Activated naive CD4-positive, alpha-beta T cell treated with anti-CD3 and anti-CD28 coated beads for 36 hours (primary cell): ENCODE measurements at places on chromosomes 13 and 19.

DNA sequence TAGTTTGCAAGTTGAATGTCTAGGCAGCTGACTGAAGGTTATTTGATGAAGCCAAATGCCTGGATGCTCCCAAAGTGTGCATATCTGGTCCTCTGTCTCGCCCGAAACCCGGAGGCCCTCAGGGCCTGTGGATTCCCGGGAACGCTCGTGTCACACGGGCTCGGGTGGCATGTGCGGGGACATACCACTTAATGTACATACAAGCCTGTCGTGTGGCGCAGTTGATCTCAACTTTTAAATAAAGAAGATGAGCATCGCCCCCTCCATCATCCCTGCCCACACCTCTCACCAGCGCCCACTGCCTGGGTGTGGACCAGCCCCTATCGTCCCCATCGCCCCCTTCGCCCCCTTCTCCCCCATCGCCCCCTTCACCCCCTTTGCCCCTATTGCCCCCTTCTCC is 33.9 kb downstream of the ATP11A start:
- DNase-seq, result no peak

DNA sequence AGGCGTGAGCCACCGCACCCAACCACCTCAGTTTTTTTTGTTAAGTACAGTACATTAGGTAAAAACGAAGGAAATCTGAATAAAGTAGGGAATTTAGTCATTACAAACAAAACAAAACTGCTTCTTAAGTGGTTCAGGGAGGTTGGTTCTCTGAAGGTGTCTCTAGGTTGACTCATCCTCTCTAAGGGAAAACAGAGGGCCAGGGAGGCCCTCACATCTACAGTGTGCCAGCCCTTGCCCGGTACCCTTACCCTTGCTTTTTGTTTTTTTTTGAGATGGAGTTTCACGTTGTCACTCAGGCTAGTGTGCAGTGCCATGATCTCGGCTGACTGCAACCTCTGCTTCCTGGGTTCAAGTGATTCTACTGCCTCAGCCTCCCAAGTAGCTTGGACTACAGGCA is 17.2 kb upstream of the JUND start:
- peak; percentile 66 for DNase-seq

DNA sequence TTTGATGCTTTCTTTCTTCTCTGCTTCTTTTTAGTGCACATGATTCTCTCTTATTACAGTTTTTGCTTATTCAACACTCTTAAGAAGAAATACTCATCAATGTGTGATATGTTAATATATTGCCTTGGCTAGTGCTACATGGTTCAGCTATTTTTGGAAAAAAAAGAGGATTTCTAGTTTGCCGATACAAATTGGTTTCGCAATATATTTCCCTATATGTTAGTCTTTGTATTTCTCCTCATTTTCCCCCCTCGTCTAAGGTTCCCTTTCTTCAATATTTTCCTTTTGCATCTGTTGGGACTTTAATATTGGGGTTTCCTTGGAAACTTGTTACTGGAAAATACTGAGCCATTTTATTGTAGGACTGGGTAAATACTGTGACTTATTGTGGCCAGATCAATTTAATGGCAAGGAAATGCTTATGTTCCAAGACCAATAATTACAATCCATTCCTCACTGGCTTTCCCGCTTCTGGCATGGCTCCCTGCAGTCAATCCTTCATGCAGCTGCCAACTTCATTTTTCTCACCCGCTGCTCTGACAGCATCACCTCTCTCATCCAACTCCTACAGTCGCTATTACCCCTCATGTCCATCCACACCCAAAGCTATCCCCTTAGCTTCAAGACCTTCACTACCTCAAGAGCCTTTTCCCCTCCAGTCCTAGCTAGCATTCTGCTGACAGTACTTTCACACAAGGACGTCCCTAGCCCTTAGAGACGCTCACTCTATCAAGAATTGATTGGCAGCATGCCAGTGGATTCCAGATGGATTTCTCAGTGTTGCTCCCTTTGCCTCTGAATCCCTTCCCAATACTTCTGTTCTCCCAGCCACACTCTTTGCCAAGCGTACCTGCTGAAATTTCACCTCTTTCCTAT is 280.1 kb upstream of the TMTC4 start:
- no peak for DNase-seq

DNA sequence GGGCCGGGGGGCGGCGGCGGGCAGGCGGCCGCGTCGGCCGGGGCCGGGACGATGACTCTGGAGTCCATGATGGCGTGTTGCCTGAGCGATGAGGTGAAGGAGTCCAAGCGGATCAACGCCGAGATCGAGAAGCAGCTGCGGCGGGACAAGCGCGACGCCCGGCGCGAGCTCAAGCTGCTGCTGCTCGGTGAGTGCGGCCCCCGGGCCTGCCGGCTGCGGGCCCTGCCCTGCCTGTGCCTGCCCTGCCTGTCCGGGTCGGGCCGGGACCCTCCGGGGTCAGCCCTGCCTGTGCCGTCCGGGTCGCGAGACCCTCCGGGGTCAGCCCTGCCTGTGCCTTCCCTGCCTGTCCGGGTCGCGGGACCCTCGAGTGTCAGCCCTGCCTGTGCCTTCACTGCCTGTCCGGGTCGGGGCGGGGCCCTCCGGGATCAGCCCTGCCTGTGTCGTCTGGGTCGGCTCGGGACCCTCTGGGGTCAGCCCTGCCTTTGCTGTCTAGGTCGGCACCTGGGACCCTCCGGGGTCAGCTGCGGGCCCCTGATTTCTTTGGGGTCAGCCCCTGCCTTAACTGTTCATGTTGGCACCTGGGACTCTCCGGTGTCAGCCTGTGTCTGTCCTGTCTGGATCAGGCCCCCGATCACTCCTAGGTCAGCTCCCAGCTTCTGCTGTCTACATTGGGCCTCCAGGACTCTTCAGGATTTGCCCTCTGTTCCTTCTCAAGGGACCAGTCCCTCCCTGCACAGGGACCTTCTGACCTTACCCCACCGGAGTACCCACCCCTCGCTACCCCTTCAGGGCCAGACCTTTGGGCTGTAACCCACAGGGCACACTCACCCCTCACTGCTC is 659 bp downstream of the GNA11 start:
- DNase-seq, result peak; percentile 59

GRCh38 chr13:28579322-28579721 is 79.6 kb upstream of the POMP start:
- DNase-seq, result no peak

DNA sequence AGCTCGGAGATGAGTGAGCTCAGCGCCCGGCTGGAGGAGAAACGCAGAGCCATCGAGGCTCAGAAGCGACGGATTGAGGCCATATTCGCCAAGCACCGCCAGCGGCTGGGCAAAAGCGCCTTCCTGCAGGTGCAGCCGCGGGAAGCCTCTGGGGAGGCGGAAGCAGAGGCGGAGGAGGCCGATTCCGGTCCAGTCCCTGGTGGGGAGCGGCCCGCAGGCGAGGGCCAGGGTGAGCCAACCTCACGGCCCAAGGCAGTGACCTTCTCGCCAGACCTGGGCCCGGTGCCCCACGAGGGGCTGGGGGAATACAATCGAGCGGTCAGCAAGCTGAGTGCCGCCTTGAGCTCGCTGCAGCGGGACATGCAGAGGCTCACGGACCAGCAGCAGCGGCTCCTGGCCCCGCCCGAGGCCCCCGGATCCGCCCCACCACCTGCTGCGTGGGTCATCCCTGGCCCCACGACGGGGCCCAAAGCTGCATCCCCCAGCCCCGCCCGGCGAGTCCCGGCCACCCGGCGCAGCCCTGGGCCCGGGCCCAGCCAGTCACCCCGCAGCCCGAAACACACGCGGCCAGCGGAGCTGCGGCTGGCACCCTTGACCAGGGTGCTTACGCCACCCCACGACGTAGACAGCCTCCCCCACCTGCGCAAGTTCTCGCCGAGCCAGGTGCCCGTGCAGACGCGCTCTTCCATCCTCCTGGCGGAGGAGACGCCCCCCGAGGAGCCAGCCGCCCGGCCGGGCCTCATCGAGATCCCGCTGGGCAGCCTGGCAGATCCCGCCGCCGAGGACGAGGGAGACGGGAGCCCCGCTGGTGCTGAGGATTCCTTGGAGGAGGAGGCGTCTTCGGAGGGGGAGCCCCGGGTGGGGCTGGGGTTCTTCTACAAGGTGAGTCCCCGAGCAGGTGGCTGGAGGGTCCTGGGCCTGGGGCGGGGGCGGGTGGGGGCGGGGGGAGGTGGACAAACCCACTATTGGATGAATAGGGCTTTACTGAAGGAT is 16.8 kb downstream of the XAB2 start:
- no peak for DNase-seq

DNA sequence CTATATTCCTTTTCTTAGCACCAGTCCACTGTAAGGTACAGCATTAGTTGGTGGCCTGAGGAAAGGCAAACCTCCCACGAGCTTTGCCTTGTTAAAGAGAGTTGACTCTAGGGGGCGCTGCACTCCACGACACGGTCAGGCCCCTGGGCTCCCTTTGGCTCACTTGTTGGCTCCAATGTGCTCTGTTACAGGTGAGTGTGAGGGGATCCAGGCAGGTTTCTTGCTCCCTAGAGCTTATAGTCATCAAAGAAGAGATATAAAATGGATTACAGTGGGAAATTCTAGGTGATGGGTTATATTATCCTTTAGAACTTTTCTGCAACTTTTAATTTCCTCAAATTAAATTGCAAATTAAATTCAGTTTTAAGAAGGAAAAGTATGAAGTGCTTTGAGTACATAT is 3.7 kb downstream of the WDR87 start:
- DNase-seq, result peak; percentile 94

DNA sequence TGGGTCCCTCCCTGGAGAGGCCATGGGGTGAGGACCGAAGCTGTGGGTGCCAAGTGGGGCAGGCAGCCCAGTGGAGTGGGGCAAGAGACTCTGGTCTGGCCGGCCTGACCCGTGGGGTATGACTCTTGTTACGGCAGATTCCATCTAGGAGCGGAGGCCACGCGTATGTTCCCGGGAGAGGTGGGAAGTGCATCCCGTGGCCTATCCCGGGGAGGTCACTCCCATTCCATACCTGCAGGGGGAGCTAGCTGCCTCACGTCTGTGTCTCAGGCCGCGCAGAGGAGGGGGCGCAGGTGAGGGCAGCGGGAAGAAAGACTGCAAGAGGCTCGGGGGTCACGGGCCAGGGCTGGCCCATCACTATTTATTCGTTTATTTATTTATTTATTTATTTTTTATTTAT is 4.9 kb downstream of the CSNK1G2 start:
- DNase-seq, result peak; percentile 52

DNA sequence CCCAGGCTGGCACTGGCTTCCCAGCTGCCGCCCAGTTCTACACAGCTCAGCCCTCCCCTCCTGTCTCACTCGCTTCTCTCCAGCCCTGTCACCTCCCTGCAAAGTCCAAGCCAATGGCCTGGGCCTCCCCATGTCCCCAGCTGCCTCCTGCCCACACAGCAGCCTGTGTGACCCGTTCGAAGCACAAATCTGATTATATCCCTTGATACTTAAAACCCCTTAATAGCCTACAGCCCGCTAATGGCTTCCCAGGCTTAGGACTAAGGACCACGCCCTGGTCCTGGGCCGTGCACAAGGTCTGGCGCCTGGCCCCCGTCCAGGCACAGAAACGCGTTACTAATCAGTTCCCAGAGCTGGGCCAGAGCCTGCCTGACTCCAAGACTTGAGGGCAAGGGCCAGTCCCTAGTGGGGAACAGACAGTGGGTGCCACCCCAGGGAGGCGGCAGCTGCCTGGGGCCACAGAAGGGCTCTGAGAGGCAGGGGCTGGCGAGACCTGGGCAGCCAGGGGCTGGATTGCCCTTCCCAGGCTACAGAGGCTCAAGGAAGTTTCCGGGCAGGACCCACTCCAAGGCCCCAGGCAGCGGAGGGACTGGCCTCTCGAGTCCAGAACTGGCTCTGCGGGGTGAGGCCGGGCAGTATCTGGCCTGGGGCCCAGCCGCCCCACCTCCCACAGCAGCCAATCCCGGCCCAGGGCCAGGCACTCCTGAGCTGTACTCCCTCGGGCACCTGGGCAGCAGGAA is 10.4 kb downstream of the XAB2 start:
- no peak for DNase-seq

GRCh38 chr13:23817830-23818229 is 71.4 kb downstream of the MIPEP start:
- DNase-seq, result no peak

DNA sequence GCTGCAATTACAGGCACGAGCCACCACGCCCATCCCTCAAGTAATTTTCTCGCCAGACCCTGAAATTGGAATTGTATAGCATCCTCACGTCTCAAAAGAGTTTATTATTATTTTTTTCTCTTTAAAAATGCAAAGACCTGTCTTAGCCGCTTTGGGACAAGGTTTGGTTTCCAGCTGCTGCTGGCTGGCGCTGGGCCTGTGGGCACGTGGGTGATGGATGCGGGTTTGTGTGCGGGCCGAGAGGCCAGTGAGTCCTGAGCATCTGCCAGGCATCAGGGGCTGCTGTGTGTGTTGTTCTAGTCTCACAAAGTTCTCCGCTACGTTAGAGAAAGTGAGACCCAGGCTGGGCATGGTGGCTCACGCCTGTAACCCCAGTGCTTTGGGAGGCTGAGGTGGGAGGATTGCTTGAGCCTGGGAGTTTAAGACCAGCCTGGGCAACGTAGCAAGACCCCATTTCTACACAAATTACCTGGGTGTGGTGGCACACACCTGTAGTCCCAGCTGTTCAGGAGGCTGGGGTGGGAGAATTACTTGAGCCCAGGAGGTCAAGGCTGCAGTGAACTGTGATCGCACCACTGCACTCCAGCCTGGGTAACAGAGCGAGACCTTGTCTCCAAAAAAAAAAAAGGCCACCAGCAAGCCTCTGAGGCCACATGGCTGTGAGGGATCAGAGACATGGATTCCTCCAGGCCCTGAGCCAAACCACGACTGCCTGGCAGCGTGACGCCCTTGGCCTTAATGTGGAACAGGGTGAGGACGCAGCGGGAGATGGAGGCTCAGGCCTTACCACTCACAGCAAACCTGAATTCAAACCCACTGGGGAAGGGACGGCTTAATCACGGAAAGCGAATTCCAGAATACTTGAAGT is 4.7 kb upstream of the TMPRSS9 start:
- no peak for DNase-seq

DNA sequence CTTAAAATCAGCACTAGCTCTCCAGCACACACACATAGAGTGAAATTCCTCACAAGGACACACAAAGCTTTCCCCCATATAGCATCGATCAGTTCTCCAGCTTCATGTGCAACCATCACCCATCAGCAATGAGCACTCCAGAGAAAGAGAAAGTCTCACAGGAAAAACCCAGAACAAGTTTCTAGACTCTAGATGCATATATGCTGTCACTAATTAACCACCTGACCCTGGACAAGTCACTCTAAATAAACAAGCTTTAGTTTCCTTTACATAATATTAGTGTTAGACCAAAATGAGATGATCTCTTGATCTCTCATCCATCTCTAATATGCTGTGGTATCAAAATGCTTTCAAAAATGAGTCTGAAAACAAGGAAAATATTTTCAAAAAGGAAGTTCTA is 81.2 kb downstream of the TBC1D4 start:
- no peak for DNase-seq

GRCh38 chr19:10568062-10568825 is 535 bp downstream of the CDKN2D start:
- DNase-seq, result peak; percentile 75

GRCh38 chr19:19308373-19308772 is 11.9 kb downstream of the SUGP1 start:
- DNase-seq, result no peak

- DNase-seq, result no peak
These were observed 49.1 kb downstream of the TBC1D4 start for GRCh38 chr13:75432811-75433244.

DNA sequence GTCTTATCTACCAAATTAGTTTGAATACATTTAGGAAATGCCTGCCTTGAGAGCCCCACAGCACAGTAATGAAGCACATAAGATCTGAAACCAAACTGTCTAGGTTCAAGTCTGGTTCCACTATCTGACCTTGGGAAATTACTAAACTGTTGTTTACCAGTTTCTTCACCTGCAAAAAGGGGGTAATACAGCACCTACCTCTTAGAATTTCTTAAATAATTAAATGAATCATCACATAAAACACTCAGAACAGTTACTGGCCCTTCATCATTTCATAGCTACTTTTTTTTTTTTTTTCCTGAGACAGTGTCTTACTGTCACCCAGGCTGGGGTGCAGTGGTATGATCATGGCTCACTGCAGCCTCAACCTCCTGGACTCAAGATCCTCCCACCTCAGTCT is 59.6 kb downstream of the USP12 start:
- peak; percentile 16 for DNase-seq
